ENCODE measurements at places on chromosomes 4 and X.

DNA sequence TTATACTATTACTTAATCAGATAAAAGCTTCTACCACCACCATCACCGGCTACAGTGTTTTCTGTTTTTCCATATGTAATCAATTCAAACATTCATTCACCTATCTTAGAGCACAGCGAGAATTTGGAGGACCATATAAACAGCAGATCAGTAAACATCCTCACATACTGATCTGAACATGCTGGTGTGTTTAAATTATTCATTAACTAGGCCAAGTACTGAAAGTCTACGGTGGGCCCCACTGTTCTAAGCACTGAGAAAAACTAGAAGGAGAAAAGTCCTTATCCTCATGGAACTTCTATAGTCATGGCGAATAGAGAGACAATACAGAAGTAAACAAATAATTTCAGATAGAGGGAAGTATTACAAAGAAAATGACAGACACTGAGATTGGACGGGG is 176.6 kb downstream of the NR3C2 start:
- no peak for DNase-seq

- no peak for DNase-seq
Observed at GRCh38 chrX:85992811-85993229, 54.5 kb downstream of the CHM start.

DNA sequence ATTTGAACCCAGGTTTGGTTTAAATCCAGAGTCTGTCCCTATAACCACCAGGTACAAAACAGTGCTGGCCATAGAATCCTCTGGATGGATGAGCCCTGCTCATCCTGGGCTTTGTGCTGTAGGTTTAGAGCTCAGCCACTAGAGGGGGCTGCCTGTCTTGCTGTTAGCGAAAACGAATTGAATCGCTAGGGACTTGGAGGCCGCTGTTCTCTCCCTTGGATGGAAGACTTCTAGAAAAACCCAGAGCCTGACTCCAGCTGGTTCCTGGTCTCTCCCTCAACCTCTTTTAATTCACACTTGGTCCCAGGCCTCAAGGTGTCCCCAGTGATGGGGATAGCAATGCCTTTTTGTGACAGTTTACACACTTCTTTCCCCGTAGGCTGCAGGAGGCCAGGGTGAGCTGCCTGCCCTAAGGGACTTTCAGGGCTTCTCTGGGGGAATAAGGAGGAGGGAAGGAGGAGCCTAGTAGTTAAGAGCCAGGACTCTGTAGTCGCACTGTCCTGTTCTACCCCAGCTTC is 8.7 kb downstream of the RIPPLY1 start:
- no peak for DNase-seq

- no peak for DNase-seq
Observed at GRCh38 chr4:80213117-80213815, 16.0 kb downstream of the PRDM8 start.

DNA sequence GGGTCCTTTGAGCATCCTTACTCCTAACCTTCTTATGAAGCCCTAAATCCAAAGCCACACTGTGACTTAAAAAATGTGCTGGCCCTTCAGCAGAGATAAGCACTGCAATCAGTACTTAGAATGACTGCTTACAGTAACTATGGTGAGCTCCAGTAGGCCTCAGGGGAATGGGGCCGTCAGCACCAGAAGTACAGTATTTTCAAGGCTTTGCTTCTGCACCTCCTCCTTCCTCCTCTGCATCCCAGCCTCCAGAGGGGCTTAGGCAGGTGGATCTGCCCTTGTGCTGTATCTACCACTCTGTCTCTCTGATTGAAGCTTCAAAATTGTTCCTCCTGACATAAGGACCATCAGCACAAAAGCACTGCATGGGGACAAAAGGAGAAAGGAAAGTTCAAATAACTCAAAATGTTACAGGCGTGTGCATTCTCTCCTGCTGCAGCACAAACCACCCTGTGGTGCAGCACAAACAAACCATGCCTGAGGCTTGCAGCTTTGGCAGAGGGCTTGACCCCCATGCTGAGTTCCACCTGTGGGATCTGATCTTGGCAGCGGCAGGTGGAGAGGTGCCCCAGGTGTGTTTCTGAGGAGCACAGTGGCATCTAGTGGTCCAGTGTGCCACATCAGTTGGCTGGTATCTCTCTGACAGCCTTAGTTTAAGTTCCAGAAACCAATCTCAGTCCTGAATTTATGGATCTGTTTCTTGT is 164.7 kb downstream of the SOWAHB start:
- DNase-seq, result no peak

GRCh38 chr4:73706811-73707210 is 33.6 kb upstream of the CXCL8 start:
- no peak for DNase-seq

- DNase-seq, result no peak
Observed at GRCh38 chr4:182749667-182750167, 167.5 kb downstream of the DCTD start.

- no peak for DNase-seq
Observed at GRCh38 chr4:8585721-8586212, 5.6 kb downstream of the GPR78 start.

GRCh38 chr4:38366456-38366855 is 297.5 kb upstream of the KLF3 start:
- no peak for DNase-seq

DNA sequence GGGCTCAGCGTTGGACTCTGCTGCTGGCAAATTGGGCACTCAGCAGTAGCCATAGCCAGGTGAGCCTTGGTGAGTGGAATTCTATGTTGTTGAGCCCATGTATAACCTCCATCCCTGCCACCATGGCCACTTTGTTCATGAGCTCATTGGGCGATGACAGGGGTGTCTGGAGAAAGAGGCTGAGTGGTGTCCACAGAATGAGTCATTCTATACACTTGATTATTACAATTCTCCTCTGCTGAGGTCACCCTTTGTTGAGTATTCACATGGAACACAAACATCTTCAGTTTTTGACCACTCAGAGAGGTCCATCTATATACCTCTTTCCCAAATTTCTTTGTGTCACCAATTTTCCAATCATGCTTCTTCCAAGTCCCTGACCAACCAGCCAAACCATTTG is 1341.7 kb downstream of the PCDH7 start:
- no peak for DNase-seq

DNA sequence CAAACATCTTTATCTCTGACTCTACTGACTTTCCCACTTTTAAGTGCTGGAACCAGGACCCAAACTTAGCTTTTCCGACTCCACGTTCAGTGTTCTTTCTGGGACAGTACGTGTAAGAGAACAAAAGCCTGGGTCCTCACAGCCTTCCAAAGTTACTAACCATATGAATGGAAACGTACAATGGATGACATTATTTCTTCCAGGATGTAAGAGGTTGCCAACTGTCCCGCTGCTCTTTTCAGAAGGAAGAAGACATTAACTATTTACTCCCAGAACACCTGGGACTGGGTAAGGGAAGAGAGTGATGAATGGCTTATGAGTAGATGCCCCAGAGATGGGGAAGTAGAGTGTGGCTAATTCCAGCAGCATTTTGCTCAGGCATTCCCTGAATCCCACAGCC is 114.7 kb downstream of the TRAPPC11 start:
- DNase-seq, result no peak

DNA sequence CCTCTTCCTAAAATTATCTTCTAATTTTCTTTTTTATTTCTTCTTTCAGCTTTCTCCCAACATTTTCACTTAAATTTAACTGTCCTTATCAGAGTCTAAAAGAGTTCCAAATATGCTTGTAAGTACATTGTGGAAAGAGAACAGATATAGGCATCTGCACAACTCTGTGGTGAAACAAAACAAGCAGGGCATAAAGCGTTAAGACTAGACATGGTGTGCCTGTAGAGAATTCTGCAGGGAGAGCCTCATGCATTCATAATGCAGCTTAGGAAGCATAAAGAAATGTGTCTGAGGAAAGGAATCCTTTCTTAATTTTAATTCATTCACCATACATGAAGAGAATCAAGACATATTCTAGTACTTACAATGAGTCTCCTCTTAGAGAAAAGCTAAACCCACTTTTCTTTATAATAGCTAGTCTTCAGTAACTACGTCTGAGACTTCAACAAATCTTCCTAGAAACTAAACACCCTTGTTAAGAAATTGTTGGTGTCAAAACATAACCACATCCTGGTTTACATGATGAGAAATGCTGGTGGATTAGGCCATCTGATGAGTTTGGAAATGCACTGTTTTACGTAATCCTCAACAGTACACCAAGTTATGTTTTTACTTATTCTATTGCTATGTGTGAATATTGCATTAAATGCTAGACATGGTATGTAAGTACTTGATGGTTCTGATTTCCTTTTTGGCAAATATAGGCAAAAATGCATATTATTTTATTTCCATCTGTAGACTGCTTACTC is 307.8 kb upstream of the GIMD1 start:
- DNase-seq, result no peak

DNA sequence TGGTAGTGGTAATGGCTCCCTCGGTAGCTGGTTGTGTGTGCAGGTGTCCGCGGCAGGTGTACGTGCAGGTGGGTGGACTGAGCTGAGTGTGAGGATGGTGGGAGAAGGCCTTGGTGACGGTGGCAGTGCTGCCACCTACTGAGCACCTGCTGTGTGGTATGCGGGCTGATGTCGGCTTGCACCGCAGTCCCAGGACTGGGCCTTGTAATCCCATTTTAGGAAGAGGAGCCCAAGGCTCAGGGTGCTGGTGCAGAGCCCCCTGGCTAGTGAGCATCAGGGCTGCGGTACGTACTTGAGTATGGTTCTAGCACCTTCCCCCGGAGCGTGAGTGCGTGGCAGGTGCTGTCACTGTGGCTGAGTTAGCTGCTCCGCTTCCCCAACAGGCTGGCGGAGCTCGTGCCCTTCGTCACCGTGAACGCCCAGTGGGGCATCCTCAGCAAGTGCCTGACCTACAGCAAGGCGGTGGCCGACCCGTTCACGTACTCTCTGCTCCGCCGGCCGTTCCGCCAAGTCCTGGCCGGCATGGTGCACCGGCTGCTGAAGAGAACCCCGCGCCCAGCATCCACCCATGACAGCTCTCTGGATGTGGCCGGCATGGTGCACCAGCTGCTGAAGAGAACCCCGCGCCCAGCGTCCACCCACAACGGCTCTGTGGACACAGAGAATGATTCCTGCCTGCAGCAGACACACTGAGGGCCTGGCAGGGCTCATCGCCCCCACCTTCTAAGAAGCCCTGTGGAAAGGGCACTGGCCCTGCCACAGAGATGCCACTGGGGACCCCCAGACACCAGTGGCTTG is 5.7 kb upstream of the CPZ start:
- DNase-seq, result no peak

DNA sequence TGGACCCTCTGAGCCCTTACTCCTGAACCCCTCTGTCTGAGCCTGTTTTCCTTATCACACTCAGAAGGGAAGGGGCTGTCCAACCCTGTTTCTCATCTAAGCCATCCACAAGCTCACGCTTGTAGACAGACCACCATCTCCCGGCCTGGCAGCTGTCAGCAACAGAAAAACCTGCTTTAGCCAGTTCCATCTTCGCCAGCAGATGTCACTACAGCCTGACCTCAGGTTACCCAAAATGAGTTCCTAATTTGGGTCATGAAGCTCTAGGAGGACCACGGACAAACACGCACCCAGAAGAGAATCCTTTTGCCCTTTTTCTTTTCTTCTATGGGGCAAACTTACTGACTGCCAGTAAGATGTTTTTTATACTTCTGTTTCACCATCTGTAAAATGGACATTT is 445.4 kb downstream of the BCOR start:
- no peak for DNase-seq

- DNase-seq, result no peak
Observed at GRCh38 chrX:69158166-69158980, 6.9 kb downstream of the PJA1 start.

DNA sequence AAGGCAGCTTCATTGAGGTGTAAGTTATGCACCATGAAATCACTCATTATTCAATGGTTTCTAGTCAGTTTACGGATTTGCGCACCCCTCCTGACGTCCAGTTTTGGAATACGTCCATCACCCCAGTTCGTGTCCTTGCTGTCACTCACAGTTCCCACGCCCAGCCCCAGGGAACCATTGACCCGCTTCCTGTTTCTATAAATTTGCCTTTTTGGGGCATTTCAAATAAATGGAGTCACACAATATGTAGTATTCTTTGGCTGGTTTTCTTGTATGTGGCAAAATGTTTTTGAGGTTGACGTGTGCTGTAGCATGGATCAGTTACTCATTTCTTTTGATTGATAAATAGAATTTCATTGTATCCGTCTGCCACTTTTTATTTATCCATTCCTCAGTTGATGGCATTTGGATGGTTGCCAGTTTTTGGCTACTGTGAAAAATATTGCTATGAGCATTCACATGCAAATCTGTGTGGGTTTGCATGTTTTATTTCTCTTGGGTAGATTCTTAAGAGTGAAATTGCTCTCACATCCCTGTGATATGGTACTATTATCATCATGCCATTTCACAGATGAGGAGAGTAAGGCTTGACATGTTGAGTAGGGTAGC is 18.4 kb upstream of the SORCS2 start:
- no peak for DNase-seq

DNA sequence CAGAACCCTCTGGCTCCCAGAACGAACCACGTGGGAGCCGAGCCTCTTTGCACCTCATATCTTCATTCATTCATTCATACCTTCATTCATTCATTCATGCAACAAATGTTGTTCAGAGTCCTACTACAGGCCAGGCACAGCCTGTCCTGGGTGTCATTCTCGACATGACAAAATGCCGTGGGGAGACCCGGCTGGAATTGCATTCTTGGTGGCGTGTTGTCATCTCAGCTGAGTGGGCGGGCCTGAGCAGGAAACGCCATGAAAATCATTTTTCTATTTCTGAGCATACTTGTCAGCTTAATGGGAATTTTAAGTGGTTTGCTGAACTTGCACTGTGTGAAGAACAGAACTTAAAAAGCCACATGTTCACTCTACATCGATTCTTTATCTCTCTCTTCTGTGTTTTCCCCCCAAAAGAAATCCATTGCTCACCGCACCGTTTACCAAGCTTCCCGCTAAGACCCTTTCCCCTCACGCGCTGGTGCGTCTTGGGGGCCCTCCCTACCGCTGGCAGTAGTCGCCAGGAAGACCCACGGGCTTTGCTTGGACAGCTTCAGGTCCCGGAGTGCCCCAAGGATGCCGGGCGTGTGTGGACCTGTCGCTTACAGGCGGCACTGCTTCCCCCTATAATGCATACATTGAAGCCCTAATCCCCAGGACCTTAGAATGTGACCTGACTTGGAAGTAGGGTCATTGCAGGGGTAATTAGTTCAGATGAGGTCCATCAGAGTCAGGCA is 41.6 kb upstream of the HMX1 start:
- DNase-seq, result no peak

- no peak for DNase-seq
Observed at GRCh38 chr4:76718021-76718420, 179.9 kb downstream of the SOWAHB start.

- DNase-seq, result no peak
Observed at GRCh38 chr4:90515191-90515590, 388.0 kb downstream of the CCSER1 start.

All from KG1 (cell line).